ENCODE measurements at places on chromosomes 1 and 21. TPM values are rescaled to one million over a fixed set of nuclear protein-coding genes. Genes with fewer than 3 reads are reported as not detected.

DNA sequence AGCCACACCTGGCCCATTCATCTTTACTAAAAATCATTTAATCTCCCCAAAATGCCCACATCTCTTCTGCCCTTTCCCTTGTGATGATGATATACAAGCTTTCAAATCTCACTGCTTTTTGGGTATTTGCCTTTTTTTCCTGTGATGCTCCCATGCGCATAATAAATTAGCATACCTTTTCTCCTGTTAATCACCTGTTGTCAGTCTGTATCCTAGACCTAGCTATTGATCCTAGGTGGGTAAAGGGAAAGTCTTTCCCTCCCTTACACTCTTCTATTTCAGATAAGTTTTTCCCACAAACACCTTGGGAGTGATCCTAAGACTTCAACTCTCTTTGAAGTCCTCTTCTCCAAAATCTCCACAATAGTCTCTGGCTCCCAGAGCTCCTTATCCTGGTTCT lies 12.0 kb upstream of the SLC35A3 start:
- no peaks in the 10 kb centered on the region for H3K36me3 ChIP-seq
- no peaks in the 10 kb centered on the region for H3K4me1 ChIP-seq
- no peak overlapping the region for H3K27ac ChIP-seq
- DNase-seq = no peak

DNA sequence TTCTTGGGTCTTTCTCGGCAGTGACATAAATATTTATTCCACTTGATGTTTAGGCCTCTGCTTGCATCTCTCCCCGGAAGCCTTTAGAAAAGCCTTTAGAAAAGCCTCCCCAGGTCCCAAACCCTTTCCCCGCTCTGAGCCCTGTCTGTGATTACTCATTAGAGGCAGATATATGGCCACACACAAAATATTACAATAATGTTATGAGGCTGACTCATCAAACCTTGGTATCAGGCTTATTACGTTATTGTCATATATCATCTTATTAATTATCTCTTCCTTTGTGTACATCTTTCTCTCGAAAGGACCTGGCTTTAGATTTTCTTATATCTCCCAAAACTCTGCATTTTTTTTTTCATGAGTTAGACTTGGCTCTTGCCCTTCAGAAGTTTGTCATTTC lies 69.5 kb downstream of the FGGY start:
- no peaks in the 10 kb centered on the region for H3K4me1 ChIP-seq
- H3K27ac ChIP-seq = no peak overlapping the region
- DNase-seq = no peak
- H3K27me3 ChIP-seq = no peaks in the 10 kb centered on the region

DNA sequence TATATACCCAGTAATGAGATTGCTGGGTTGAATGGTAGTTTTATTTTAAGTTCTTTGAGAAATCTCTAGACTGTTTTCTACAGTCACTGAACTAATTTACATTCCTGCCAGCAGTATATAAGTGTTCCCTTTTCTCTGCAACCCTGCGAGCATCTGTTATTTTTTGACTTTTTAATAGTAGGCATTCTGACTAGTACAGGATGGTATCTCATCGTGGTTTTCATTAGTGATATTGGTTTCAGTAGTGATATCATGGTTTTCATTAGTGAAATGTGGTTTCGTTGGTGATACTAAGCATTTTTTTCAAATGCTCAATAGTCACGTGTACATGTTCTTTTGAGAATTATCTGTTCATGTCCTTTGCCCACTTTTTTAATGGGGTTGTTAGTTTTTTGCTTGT lies 316.8 kb downstream of the PTBP2 start:
- H3K27ac ChIP-seq = no peak overlapping the region
- no peaks in the 10 kb centered on the region for H3K36me3 ChIP-seq
- H3K4me3 ChIP-seq = no peak overlapping the region
- no peaks in the 10 kb centered on the region for H3K27me3 ChIP-seq
- no peak for DNase-seq

GRCh38 chr1:205514211-205515142 lies 10.0 kb downstream of the CDK18 start:
- no peaks in the 10 kb centered on the region for H3K36me3 ChIP-seq
- DNase-seq = no peak
- H3K4me1 ChIP-seq = peaks cover 3% of the 10 kb centered on the region
- no peak overlapping the region for H3K27ac ChIP-seq
- peaks cover 2% of the 10 kb centered on the region for H3K27me3 ChIP-seq

DNA sequence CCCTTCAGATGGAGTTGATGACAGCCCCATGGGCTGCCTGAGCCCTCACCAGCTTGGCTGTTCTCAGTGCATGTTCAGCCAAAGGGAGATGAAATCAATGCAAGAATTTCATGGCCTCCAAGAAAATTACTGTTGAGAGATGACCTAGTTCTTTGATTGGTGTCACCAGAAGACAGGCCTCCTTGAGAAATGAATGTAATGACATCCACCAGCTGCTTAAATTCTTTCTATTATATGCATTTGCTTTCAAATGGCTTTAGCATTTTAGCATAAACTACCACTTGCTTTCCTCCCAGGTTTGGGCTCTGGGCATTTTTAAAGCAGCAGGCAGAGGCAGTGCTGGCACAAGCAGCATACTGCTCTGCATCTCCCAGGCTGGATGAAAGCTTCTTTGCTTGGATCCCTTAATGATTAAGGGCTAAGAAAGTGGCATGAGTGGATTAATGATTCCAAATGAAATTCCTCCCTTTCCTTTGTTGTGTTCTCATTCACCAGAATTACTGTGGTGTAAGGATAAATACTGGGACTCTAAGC lies 278.4 kb downstream of the ZNF326 start:
- H3K36me3 ChIP-seq = no peaks in the 10 kb centered on the region
- DNase-seq = no peak
- no peaks in the 10 kb centered on the region for H3K4me1 ChIP-seq
- no peak overlapping the region for H3K4me3 ChIP-seq
- no peak overlapping the region for H3K27ac ChIP-seq

- no peaks in the 10 kb centered on the region for H3K36me3 ChIP-seq
- peaks cover 2% of the 10 kb centered on the region for H3K27me3 ChIP-seq
- DNase-seq = no peak
- peaks cover 4% of the 10 kb centered on the region for H3K4me1 ChIP-seq
Measured at GRCh38 chr1:107250169-107250568, 109.3 kb downstream of the NTNG1 start.

GRCh38 chr1:50986653-50987052 lies 16.6 kb downstream of the CDKN2C start:
- no peak for DNase-seq
- no peak overlapping the region for H3K4me3 ChIP-seq
- peaks cover 21% of the 10 kb centered on the region for H3K27me3 ChIP-seq
- H3K4me1 ChIP-seq = no peaks in the 10 kb centered on the region
- no peak overlapping the region for H3K27ac ChIP-seq
- H3K36me3 ChIP-seq = no peaks in the 10 kb centered on the region

DNA sequence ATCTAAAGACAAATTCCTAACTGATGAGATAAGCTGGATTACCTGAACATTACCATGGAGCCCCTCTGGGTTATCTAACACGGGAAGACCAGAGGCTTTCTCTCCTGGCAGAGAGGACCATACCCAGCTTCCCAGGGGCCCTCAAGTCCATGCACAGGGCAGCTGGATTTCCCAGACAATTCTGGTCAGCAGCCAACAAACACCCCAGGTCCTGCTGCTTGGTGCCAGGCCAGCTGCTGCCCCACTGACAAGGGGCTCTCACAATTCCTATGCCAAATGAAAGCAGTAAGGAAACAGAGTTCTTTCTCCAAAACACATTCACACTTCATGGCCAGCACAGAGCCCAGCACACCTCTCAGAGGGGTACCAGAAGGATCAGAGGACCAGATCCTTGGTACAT lies 114.2 kb downstream of the HLCS start:
- no peak overlapping the region for H3K4me3 ChIP-seq
- no peaks in the 10 kb centered on the region for H3K27me3 ChIP-seq
- no peak for DNase-seq
- H3K4me1 ChIP-seq = peaks cover 26% of the 10 kb centered on the region
- no peaks in the 10 kb centered on the region for H3K36me3 ChIP-seq
- no peak overlapping the region for H3K27ac ChIP-seq

DNA sequence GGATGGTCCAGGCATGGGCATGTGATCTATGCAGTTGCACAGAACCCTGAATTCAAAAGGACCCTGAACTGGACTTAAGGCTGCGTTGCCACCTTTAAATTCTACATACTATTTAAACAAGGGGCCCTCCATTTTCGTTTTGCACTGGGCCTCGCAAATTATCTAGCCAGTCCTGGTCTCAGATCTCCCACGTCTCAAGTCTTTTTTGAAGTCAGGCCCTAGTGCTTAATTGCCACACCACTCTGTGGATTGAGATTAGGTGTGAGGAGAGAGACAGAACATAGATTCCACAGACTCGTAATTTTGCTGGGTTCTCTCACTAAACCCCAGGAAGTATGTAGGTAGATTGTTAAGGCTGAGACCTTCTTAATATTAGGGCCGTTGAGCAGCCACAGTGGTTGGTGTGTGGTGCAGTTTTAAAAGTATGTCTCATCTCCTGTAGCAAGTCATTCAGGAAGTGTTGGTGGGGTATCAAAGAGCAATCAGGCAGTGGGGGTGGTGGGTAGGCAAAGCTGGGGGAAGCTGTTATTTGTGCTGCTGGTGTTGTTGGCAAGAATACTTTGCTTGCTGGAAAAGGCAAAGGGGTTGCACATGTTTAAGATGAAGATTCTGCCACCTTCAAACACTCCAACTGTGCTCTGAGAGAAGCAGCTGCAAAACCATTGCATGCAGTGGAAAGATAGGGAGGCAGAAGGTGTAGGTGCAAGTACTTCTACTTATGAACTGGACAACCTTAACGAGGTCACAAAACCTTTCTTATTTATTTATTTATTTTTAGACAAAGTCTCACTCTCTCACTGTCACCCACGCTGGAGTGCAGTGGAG lies 11.2 kb downstream of the CD84 start:
- DNase-seq = peak; percentile 72
- peak overlapping the region; percentile 97 for H3K27ac ChIP-seq
- H3K4me1 ChIP-seq = peaks cover 77% of the 10 kb centered on the region
- peaks cover 52% of the 10 kb centered on the region for H3K36me3 ChIP-seq
- peak overlapping the region; percentile 58 for H3K4me3 ChIP-seq
- H3K27me3 ChIP-seq = no peaks in the 10 kb centered on the region

GRCh38 chr1:224059897-224060427 lies 53.9 kb upstream of the FBXO28 start:
- H3K4me3 ChIP-seq = no peak overlapping the region
- H3K4me1 ChIP-seq = peaks cover under 1% of the 10 kb centered on the region
- no peak overlapping the region for H3K27ac ChIP-seq
- peaks cover 7% of the 10 kb centered on the region for H3K27me3 ChIP-seq
- DNase-seq = no peak
- no peaks in the 10 kb centered on the region for H3K36me3 ChIP-seq

- H3K36me3 ChIP-seq = no peaks in the 10 kb centered on the region
- H3K4me3 ChIP-seq = no peak overlapping the region
- peak; percentile 23 for DNase-seq
- no peak overlapping the region for H3K27ac ChIP-seq
- H3K4me1 ChIP-seq = no peaks in the 10 kb centered on the region
Measured at GRCh38 chr1:63148825-63149645, 173.3 kb upstream of the FOXD3 start.

- peaks cover 3% of the 10 kb centered on the region for H3K27me3 ChIP-seq
- H3K36me3 ChIP-seq = no peaks in the 10 kb centered on the region
- no peak for DNase-seq
- H3K27ac ChIP-seq = no peak overlapping the region
Measured at GRCh38 chr1:147236959-147237791, 5.3 kb upstream of the CHD1L start.

DNA sequence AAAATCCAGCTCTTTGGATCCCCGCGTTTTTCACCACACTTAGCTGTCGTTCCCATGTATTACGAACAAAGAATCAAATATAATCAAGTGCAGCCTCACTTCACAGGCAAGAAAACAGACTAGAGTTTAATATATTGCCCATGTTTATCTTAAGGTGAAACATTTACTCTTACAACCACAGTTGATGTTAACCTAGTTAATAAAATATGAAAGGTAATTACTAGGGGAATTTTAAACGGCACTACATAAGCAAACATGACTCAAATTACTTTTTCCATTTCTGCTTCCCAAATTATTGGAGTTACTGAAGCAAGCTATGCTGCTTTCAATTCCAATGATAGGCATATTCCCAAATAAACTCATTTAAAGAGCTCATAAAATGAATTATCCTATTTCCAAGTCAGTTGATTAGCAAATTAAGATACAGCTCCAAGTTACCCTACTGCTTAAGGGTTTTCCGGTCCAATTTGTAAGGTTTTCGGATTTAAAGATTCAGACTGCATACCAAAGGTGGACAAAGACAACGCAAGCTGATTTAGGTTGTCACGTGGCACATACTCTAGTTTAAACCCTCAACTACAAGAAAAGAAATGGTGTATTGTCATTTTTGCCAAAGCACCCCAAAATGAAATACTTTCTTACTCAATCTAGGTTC lies 5.9 kb downstream of the COX20 start:
- DNase-seq = no peak
- H3K27me3 ChIP-seq = no peaks in the 10 kb centered on the region
- H3K27ac ChIP-seq = peak overlapping the region; percentile 26
- H3K4me3 ChIP-seq = no peak overlapping the region

GRCh38 chr1:18328803-18329202 lies 151.9 kb upstream of the KLHDC7A start:
- DNase-seq = no peak
- H3K27me3 ChIP-seq = peaks cover 3% of the 10 kb centered on the region
- H3K4me1 ChIP-seq = no peaks in the 10 kb centered on the region
- H3K27ac ChIP-seq = no peak overlapping the region
- H3K4me3 ChIP-seq = no peak overlapping the region
- H3K36me3 ChIP-seq = no peaks in the 10 kb centered on the region

DNA sequence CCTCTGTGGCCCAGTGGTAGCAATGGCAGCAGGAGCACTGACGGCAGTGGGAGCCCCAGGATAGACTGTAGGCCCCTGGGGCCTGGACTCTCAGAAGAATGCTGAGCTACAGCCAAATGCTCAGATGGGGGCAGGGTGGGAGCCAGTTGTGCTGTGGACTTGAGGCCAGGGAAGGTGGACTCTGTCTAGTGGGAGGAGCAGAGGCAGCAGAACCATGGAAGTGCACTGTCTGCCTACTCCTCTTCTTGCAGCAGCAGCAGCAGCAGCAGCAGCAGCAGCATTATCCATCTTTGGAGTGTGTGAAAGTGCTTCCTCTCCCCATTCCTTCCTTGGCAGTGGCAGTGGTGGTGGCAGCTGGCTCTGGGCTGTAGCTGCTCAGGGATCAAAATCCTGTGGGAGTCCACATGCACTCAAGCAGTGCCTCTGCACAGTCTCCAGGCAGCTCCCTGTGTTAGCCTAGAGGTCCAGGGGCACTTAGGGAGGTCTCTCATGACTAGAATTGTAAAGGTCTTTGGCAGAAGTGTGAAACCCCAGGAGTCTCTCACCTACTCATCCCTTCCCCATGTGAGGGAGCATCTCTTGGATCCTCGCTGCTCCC lies 917.9 kb upstream of the B3GALT2 start:
- no peak for DNase-seq
- H3K27ac ChIP-seq = no peak overlapping the region
- no peaks in the 10 kb centered on the region for H3K36me3 ChIP-seq
- no peaks in the 10 kb centered on the region for H3K4me1 ChIP-seq

- H3K36me3 ChIP-seq = peaks cover 9% of the 10 kb centered on the region
- no peak overlapping the region for H3K4me3 ChIP-seq
- peaks cover 19% of the 10 kb centered on the region for H3K4me1 ChIP-seq
- no peaks in the 10 kb centered on the region for H3K27me3 ChIP-seq
- DNase-seq = no peak
- H3K27ac ChIP-seq = no peak overlapping the region
Measured at GRCh38 chr1:246338098-246338497, 169.0 kb downstream of the SMYD3 start.

Gene KIF1B
- total RNA-seq = 22.7 TPM

Gene LCE1F
- not detected for total RNA-seq

Gene NBPF4
- not detected for total RNA-seq

Gene SPTA1
- not detected for total RNA-seq

Gene KCNE1
- 0.40 TPM for total RNA-seq
